ENCODE measurements at places on chromosomes 12 and 14.
A peak's percentile ranks its signal among the peaks of the same experiment; 100 is the strongest.

DNA sequence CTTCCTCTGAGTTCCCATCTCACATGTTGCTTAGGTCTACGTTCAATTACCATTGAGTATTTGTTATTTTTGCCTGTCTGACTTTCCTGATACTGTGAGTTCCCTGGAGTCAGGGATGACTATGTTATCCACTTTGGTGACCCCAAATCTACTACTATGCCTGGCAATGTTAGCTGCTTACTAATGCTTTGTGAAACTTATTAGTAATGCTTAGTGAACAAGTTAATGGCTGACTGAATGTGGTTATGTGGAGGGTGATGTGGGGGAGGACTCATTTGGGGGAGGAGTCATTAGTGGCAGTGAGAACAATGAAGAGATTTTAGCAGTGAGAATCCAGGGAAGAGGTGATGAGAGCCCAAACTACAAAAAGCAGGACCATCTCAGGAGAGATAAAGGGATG, 121.6 kb downstream of the KTN1 start:
- DNase-seq: no peak

DNA sequence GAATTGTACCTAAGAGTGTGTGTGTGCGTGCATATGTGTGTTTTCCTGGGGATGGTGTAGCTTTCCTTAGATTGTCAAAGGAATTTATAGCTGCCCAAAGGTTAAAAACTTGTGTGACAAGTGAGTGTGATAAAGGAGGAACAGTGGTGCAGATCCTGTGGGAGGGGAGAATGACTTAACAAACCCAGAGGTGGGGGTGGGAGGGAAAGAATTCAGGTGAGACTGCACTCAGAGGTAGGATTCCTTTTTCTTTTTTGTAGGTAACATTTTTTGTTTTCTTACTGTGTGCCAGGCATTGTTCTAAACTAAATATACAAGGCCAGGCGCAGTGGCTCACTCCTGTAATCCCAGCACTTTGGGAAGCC, 45.3 kb upstream of the SINHCAF start:
- DNase-seq: no peak

DNA sequence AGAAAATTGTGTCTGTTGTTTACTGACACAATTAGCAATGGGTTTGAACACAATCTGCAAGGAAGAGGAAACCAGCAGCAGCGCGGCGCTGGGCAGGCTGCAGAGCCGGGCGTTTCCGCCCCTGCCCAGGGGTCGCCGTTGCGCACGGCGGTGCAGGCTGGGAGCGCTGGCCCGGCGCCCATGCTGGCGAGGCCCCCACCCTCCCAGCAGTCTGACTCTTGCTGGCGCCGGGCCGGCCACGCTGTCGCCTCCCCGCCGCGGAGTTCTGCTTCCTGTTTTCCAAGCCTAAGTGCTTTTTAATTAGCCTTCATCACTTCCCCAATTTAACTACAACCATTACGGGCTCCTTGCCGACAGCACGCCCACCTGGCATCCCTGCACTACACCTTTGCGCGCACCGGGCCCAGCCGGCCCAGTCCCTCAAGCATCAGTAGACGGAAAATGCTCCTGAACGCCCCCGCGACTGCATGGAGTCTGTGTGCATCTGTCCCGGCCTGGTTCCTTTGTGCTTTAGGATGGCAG, 212.1 kb downstream of the GXYLT1 start:
- peak; percentile 81 for DNase-seq

DNA sequence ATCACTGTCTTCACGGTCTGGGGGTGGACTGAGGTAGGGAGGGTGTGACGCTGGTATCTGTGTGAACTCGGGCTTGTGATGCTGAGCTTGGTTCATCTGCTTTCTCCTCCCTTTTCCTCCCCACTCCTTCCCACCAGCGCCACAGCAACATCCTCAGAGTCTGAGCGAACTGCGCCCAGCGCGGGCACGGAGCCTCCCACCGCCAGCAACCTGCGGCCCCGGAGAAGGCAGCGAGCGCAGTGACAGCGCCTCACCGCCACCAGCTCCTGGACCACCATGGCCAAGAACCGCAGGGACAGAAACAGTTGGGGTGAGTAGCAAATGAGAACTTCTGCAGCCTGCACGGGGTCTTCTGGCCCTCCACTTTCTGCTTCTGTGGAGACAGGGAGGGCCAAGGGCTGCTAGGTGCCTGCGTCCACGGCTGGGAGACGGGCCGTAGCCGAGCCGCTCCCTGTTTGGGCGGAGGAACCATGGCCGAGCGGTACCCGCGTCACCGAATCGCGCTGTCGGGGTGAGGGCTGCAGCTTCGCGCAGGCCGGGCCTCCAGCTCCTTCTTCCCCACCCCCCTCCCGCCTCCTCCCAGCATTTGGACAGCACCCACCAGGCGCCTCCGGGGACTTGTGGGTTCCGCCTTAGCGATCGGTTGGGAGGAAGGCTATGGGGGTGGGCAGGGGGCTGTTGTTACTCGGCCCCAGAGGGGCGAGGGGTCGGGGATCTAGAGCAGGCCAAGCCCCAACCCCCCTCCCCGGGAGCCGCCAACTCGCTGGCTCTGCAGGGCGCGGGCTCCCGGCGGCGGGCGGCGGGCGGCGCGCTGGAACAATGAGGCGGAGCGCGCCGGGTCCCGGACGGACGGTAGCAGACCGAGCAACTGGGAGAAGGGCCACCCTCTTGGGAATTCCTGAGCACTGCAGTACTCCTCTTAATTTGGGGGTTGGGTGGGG, at the start of gene ATL1:
Gene ATL1, plus strand, starts transcription at position 156 of the 941 bp plus-strand sequence. Its CDS starts 121 bp downstream, at position 277.
- DNase-seq: peak; percentile 87

GRCh38 chr12:109640961-109641360, 67.4 kb downstream of the MVK start:
- no peak for DNase-seq

GRCh38 chr12:106010741-106011140, 128.0 kb downstream of the NUAK1 start:
- DNase-seq: no peak

DNA sequence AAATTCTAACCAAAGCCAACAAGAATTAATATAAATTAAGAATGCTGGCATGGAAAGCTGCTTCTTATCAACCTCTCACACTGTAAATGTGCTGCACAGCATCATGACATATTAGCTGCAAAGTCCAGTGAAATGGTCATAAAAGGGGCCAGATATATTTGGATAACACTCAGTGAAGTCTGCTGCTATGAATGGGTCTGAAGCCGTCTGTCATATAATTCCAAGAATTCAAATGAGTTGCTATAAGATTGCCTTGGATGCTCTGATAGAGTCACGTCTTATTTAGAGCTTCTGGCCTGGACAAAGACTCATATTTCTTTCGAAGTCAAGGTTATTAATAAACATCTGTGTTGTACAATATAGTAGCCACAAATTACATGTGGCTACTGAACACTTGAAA, 54.3 kb upstream of the OVCH1 start:
- DNase-seq: no peak

DNA sequence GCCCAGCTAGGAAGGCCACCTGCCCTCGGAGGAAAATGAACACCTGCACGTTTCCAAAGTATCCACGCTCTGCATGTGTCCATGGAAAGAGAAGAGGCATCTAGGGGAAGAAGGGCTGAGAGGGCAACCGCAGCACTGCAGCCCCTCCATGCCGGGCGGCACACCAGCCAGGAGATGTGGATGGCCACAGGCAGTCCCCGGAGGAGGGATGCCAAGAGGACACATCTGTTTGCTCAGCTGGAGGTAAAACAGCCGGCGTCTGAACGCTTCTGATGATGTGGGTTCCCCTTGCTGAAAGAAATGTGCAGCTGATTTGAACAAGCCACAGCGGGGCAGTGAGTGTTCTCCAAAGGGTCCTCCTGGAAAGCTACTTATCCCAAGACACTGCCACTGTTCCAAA, 34.0 kb downstream of the CHGA start:
- no peak for DNase-seq

GRCh38 chr12:103441437-103442181, 54.2 kb downstream of the C12orf42 start:
- peak; percentile 12 for DNase-seq

DNA sequence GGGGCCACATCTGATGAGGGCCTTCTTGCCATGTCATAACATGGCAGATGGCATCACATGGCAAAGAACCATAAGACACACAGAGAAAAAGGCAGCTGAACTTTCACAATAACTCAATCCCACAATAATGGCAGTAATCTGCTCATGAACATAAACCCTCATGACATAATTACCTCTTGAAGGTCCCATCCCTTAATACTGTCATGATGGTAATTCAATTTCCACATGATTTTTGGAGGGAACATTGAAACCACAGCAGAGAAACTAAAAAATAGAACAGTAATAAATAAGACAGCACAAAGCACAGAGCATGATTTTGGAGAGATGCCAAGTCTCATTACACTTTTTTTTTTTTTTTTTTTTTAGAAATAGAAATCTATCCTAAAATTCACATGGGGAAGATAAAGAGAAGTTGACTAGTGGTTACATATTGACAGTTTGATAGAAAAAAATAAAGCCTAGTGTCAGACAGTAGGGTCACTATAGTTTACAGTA, 61.8 kb upstream of the ATF7IP start:
- no peak for DNase-seq

DNA sequence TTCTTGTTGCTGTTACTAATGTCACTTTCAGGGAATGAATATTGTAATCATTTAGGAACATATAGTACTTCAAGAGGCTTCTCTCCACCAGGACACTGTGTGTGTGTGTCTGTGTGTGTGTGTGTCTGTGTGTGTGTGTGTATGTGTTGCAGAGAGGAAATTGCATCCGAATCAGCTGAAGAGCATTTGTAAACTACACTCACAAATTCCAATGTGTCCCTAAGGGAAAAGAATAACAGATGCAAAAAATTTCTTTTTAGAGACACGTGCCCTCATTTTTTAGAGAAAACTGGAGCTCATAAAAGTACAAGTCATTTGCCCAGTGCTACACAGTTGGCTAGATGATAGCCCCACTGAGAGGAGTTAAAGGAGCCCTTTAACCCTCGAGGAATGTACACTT, 168.8 kb downstream of the ANO4 start:
- no peak for DNase-seq

DNA sequence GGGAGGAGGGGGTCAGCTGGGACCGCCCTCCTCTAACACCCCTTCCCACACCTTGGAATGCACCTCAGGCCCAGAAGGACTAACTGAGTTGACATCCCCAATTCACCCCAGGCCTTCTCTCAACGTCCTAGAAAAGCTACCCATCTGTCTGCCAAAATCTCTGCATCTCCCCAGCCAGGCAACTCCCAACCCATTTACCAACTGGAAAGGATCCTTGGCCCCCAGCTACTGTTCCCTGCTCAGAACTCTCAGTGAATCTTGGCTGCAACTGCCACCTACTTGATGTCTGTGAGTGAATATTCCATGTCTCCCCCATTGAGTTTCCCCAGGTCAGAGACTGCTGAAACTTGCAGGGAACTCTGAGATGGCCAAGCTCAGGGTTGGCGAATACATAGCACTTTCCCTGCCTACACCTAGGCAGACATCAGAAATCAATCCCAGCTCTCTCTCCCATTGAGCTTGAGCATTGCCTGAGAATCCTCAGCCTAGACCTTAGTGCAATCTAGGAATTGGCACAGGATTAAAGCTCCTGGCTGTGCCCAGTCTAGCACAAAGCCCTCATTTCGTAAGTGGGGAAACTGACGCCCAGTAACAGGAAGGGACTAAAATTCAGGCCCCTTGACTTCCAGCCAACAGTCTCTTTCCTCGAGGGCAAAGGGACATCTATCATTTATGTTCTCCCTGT, 71.9 kb upstream of the NCOR2 start:
- DNase-seq: no peak

DNA sequence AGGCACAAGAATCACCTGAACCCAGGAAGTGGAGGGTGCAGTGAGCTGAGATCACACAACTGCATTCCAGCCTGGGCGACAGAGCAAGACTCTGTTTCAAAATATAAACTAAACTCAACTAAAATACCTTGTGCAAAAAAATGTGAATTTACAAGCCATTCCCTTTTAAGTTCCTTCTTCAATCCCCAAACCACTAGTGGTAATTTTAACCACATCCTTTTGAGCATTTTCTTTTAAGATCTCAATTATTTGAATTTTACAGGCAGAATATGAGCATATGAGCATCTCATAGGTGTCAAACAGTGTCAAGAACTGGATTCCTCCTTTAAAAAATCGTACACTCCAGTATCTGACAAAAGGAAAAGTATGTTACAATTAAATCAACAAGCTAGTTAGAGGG, 57.0 kb upstream of the NPFF start:
- DNase-seq: no peak

DNA sequence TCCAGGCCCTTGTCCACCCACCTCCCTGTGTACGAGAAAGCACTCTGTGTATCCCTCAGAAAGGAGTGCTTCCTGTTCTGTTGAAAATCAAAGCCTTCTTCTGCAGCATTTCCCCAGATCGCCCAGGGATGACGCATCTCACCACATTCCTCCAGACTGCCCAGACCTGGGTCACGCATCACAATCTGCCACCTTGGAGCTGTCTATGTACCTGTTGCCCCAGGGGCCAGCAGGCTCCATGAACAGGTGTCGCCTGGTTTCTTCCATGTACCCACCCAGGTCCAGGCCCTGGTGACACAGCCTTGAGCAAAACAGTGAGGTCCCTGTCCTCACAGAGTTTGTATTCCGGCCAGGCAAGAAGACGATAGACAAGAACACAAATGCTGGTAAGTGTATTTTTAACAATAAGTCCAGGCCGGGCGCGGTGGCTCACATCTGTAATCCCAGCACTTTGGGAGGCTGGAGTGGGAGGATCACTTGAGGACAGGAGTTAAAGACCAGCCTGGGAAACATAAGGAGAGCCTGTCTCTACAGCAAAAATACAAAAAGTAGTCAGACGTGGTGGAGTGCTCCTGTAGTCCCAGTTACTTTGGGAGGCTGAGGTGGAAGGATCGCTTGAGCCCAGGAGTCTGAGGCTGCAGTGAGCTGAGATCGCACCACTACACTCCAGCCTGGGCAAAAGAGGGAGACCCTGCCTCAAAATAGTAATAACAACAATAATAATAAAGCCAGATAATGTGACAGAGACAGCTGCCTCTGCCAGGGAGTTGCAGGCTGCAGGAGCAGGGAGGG, 6.8 kb upstream of the PPP1R13B start:
- no peak for DNase-seq

DNA sequence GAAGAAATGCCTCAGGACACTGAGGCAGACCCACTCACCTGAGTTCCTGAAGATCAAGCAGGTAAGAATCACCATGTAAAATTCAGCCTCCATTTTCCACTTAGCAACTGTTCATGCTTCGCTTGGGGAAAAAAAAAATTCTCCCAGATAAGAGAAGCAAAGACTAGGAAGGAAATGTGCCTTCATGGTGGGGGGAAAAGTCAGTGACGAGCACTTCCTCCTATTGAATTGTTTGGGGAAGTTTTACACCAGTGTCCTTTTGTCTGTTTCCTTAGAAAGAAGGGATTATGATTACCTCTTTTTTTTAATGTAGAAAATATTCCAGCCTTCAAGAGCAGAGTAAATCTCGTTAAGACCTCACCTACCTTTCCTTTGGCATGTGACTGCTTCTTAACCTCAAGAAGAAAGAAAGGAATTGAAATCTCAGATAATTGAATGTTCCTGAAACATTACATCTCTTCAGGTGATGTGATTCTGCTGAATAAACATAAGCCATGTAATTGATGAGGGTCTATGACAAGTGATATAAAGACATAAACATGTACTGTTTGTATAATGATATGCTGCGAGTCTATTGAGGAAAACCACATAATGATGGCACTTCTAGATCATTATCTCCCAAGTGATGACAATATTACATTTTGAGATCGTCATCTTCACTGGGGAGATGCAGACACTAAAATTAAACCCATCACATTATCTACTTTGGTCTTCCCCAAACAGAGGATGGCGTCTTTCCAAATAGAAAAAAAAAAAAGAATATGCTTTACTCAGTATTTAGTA, at the start of gene PTPRB:
Gene PTPRB, minus strand, starts transcription at position 127 of the 783 bp plus-strand sequence. Its CDS starts 34 bp downstream, at position 93.
- no peak for DNase-seq

All from iPS-NIHi11 (cell line).